HT1080 (cell line): ENCODE measurements at places on chromosomes 16 and 17. TPM values are rescaled to one million over a fixed set of nuclear protein-coding genes. Genes with fewer than 3 reads are reported as not detected.

Gene TERB1
- total RNA-seq, result not detected in 2 replicates

DNA sequence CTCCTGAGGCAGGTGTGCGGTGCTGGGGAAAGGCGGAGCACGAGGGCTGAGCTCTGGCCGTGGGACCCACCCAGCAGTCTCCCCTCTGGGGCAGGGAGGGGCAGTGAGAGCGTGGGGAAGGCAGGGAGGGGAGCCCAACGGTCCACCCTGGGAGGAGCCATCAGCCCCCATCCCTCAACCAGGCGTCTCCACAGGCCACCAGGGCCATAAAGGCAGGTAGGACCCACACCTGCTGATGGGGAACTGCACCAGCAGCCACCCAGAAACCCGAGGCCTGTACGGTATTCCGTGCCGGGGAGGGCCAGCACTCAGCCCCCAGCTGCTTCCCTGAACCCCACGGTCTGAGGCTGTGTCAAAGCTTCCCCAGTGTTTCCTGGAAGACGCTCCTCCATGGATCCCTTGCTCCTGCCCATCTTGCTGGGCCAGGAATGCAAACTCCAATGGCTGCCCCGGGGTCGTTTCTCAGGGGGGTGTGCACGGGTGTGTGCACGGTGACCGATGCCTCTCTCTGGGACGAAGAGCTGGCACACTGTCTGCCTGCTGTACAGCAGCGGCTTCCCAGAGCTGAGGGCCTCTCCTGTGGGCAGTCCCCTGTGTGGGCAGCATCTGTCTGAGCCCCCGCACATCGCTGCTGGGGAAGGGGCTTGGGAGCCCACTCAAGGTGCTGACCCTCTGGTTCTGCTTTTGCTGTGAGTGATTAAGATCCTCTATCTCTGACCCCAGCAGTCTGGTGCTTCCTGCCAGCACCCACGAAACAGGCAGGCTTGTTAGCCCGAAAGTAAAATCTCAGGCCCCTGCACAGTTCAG, 17.2 kb upstream of the METRNL start:
- no peak for DNase-seq

GRCh38 chr16:89264800-89265550, 47.5 kb downstream of the ZNF778 start:
- DNase-seq, result no peak

- no peak for DNase-seq
Observed at GRCh38 chr17:2994441-2994840, 69.0 kb downstream of the OR1D5 start.

Gene ZFPM1
- 1.4 and 1.9 TPM in 2 replicates for total RNA-seq

DNA sequence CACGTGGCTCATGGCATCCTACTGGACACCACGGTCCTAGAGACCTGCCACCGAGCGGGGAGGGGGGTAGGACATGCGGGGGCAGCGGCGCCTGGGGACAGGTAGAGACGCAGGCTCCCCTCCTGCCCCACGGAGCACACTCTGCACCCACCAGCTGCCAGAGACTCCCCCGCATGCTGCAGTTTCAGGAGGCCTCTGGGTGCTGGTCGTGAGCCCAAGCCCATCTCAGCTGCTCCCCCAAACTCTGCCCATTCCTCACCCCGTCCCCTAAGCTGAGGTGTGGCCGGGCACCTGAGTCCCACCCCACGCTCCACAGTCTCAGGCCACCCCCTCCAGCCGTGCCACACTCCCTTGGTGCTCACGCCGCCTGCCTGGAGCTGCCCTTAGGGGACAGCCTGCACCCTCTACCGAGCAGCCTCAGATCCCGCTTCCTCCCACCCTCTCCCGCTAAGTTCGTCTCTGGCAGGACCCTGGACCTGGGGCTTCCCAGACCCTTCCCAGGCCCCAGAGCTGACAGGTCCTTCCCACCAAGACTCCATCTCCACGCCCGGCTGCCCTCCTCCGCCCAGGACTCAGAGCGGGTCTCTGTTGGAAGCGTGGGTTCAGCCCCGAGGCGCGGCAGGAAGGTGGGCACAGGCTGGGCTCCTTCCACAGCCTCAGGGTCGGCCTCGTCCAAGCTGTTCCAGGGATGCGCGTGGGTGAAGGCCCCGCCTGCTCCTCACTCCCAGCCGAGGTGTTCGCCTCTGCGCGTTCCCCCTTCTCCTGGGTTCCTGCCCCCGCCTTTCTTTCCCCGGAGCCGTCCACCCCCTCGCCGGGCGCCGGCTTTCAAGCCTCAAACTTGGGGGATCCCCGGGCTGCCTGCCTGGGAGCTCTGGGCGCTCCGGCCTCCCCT, 1.3 kb downstream of the RAB40B start:
- DNase-seq, result no peak

Gene RUNDC3A
- 0.31 and 1.9 TPM in 2 replicates for total RNA-seq

DNA sequence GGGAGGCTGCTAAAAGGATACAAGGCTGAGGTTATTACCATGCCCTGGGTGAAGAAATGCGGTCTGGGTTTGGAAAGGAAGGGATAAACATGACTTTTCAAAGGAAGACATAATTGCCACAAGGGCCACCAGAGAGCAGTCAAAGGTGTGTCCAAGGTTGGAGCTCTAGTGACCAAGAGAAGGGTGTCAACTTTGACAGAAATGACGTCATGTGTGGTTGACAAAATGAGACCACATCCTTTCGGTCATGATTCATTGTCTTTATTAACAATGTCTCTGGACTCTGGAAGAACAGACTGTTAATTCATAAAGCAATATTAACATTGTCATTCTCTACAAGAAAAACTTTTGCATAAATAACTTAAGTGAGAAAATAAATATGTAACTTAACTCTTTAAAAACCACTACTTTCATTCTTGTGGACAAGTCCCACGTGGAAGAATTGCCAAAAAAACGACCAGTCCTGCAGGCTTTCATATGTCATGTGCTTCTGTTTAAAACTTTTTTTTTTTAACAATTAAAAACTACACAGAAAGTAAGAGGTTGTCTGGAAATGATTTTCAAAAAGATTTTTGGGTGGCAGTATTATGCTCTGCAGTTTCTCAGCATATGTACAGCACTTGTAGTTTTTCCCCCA, 5.0 kb downstream of the SOST start:
- peak; percentile 86 for DNase-seq

GRCh38 chr17:71850812-71851211, 270.0 kb upstream of the SOX9 start:
- DNase-seq, result no peak

- no peak for DNase-seq
Observed at GRCh38 chr16:5108505-5109158, 11.0 kb upstream of the EEF2KMT start.

GRCh38 chr17:27578718-27579085, 52.3 kb upstream of the LGALS9 start:
- no peak for DNase-seq

DNA sequence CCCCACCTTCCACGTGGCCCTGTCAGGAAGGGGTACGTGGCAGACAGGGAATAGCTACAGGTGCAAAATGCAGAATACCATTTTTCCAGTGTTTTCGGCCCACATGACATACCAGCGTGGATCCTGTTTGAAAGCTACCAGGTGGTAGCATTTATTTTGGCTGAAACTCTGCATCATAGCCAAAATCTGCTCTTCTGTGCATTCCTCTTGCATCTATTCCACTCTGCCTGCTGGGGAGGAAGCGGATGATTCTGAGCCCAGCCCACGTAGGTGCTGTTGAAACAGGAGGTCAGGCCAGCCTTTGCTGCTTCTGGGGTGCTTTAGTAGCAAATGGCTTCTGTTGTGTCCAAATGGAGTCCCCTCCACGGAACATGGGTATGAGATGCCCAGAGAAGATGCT, 670.9 kb upstream of the EEF2KMT start:
- no peak for DNase-seq

- no peak for DNase-seq
Observed at GRCh38 chr16:10561001-10561400, 19.4 kb downstream of the EMP2 start.

GRCh38 chr17:56908001-56908542, 5.8 kb downstream of the TRIM25 start:
- DNase-seq, result peak; percentile 36

GRCh38 chr16:27991876-27992275, 71.6 kb downstream of the GSG1L start:
- no peak for DNase-seq

Gene SCGB1C2
- total RNA-seq, result not detected in 2 replicates

- no peak for DNase-seq
Observed at GRCh38 chr16:75589306-75589705, 23.1 kb downstream of the GABARAPL2 start.

DNA sequence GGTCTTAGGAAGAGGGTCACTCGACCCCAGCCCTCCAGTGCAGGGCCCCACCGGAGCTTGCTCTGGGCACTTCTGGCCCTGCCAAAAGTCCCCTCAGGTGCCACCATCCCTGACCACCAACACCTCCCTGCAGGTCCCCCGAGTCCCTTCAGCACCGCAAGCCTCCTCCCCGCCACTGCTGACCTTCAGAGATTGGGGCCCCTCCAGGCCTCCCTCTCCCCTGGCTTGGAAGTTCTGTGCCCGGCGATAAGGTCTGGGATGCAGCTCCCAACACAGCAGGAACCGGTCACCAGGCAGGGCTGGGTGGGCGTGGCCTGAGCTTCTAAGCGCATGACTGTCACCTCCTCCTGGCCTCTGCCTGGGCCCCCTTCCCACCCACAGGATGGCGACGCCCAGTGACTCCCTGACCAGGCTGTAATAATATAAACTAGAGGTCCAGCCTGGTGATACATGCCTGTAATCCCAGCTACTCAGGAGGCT, 11.2 kb downstream of the PIEZO1 start:
- peak; percentile 80 for DNase-seq

GRCh38 chr17:74001145-74001544, 202.3 kb upstream of the RPL38 start:
- DNase-seq, result no peak

GRCh38 chr17:44014133-44014436, 678 bp downstream of the TMEM101 start:
- DNase-seq, result no peak

GRCh38 chr17:76278268-76278908, 13.2 kb downstream of the UBALD2 start:
- no peak for DNase-seq

Gene WNK4
- total RNA-seq, result 5.7 and 8.9 TPM in 2 replicates

Gene OR1A1
- not detected in 2 replicates for total RNA-seq

GRCh38 chr16:31456988-31457360, 2.3 kb upstream of the ARMC5 start:
- no peak for DNase-seq

GRCh38 chr17:76379646-76380376, 4.6 kb upstream of the SPHK1 start:
- DNase-seq, result no peak

DNA sequence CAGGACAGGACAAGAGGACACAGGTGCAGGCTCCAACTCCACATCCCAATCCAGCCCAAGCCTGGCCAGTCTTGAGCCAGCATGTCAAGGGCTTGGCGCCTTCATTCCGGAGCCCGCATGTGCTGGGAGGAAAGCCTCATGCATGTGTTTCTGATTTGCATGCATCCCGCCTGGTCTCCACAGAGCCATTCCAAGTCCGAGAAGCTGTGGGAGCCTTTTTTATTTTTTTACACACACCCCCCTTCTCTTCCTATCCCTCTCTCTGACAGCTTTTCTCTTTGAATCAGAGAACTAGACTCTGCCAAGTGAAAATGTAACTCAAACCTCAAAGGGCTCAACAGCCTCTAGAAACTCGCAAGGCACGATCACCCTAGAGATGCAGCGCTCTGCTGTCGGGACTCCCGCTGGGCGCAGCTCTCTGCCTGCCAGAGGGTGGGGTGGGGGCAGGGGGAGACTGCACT, 45.1 kb downstream of the NOG start:
- DNase-seq, result no peak

Gene RGS11
- total RNA-seq, result 0.07 TPM in 1 of 2 replicates, not detected in the other

Gene CA7
- not detected in 2 replicates for total RNA-seq

DNA sequence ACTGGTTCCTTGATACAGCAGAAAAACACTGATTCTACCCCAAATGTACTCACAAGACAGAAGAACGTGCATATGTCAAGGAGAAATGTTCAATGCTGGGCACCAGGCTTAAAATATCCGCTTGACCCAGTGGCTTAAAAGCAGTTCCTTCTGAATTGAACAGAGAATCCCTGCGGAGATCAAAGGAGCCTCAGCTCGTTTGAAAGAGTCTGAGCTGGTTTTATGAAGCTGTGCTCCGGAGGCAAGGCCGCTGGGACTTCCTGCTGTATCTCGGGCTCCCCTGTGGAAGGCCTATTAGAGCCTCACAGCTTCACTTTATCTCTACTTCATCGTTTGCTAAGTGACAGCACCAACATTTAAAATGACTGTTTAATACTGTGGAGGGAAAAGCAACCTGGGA, 2.2 kb downstream of the LMF1 start:
- no peak for DNase-seq

DNA sequence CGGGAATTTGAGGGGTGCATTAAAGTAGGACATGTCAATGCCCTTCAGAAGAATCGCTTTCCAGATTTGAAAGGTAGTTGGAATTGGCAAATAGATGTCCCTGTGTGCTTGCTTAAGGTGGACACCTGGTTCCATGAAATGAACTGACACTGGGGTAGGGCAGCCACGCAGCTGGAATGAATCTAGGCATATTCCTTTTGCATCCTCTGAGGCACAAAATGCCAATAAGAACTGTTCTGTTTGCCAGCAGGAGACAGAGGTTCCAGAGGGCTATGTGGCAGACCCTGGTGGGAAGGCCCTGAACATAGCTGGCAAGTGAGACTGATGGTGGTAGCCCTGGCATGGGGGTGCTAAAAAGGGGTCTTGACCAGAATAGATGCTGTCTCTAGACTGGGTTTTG, 61.5 kb downstream of the SLC6A2 start:
- no peak for DNase-seq

Gene SLC13A5
- not detected in 2 replicates for total RNA-seq

Gene TP53TG3B
- total RNA-seq, result 1.8 TPM in 1 of 2 replicates, not detected in the other

Gene KRTAP2-4
- not detected in 2 replicates for total RNA-seq

GRCh38 chr16:48892893-48893292, 282.9 kb upstream of the N4BP1 start:
- DNase-seq, result no peak

DNA sequence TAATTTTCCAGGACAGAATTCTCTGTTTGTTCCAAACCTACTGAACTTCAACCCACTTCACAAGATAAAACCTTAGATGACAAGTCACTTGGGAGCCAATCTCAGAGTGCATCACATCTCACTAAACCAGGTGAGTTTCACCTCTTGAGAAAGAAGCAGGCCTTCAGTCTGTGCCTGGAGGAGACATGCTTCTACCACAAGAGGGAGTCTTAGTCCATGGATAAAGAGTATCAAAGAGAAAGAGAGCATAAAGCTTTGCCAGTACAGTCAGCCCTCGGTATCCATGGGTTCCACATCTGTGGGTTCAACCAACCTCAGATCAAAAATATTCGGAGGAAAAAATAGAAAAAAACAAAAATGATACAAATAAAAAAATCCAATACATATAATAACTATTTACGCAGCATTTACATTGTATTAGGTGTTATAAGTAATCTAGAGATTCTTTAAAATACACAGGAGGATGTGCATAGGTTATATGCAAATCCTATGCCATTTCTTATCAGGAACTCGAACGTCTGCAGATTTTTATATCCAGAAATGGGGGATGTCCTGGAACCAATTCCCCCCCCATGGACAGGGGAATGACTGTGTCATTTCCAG, 37.7 kb downstream of the DUSP14 start:
- peak; percentile 52 for DNase-seq

Gene MYH2
- total RNA-seq, result 0.03 TPM in 1 of 2 replicates, not detected in the other

Gene MT1E
- 533 and 612 TPM in 2 replicates for total RNA-seq
